ENCODE measurements at places on chromosomes 11 and 22.
A peak's percentile ranks its signal among the peaks of the same experiment; 100 is the strongest.

DNA sequence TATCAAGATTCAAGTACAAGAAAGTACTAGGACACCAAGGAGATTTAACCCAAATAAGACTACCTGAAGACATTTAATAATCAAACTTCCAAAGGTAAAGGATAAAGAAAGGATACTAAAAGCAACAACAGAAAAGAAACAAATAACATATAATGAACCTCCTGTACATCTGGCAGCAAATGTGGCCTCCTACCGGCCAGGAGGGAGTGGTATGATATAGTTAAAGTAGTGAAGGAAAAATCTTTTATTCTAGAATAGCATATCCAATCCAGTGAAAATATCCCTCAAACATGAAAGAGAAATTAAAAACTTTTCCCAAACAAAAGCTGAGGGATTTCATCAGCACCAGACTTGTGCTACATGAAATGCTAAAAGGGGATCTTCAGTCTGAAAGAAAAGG lies 104.7 kb upstream of the GUCY1A2 start:
- no peak for DNase-seq

DNA sequence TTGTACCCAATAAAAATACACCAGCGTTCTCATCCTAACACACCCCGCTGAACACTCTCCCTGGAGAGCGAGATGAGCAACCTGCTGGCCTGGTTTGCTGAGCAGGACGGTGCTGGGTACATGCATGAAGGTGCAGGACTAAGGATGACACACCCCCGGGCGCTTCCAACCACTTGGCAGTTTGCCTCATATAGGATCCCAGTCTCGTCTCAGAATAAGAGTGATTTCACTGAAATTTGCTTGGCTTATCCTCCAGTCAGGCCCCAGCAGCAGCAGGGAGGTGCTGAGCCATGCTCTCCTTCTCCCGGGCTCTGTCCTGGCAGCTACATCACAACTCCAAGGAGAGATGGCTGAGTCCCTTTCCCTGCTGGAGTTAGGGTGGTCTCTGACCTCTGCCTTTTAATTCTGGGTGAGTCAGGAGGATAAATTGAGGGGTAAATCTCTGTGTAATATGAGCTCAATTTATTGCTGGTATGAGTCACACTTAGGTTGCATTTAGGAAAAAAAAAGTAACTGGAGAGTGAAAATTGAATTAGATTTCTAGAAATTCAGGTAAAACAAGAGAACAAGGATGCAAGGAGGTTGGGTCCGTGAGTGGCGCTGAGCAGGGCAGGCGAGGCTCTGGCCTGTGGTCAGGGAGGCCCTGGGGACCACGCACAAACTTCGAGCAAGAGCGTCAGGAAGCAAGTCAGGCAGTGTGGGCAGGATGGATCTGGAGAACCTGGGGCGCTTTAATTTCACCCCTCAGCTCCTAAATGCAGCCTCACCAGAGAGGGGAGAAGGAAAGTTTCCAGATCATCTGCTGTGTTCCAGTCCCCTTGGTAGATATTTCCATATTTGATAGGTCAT lies 974.0 kb downstream of the TBC1D22A start:
- no peak for DNase-seq

DNA sequence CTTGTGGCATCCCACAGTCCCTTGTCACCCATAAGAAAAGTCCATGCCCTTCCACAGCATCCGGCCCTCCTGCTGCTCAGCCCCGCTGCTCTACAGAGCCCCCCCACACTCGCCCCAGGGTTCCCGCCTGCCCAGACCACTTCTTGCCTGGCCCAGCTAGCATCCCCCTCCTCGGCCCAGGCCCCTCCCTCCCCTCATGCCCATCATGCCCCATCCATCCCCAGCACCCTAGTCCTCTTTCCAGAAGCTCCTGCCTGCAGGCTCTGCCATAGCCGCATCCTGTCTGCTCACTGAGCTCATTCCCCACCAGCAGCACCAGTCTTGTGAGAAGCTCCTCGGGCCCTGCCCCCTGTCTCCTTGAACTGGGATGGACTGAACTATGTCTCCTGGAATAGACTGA lies 54.4 kb downstream of the LINC01488 start:
- no peak for DNase-seq

DNA sequence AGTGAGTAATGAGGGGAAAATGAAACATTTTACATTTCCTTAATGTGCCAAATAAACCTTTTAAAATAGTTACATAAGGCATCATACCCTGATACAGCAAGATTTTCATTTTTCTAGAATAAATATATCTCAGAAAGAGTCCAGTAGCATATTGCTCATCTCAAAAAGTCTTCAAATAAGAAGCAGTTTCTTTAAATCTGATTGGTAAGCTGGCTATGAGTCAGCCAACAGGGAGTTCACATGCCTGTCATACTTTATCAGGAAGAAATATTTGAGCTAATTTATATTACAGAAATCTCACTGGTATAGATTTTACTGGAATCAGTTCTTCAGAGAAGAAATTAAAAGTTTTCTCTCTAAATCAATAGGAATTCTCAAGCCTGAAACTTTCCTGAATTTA lies 258.1 kb downstream of the C11orf87 start:
- no peak for DNase-seq

GRCh38 chr11:93846411-93846810 lies 4.0 kb downstream of the VSTM5 start:
- no peak for DNase-seq

GRCh38 chr11:47971501-47971900 lies 8.9 kb upstream of the PTPRJ start:
- DNase-seq: no peak

GRCh38 chr11:118597556-118597955 lies 9.9 kb upstream of the PHLDB1 start:
- no peak for DNase-seq

GRCh38 chr22:47012589-47013370 lies 250.3 kb downstream of the TBC1D22A start:
- DNase-seq: no peak

DNA sequence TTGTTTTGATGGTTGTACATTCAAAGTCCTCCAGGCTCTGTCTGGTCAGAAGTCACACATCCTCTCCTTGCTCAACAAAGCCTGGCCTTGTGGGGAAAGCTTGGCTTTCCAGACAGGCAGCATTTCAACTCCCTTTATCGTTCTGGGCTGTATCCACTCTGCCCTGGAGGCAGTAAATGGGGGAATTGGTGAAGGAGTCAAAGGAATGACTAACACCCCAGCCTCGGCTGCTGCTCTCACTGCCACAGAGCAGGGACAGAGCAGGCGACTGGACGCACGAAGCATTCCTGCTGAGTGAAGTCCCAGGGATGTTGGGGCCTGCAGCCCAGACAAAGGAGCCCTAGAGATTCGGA lies 52.8 kb downstream of the WNT11 start:
- no peak for DNase-seq

DNA sequence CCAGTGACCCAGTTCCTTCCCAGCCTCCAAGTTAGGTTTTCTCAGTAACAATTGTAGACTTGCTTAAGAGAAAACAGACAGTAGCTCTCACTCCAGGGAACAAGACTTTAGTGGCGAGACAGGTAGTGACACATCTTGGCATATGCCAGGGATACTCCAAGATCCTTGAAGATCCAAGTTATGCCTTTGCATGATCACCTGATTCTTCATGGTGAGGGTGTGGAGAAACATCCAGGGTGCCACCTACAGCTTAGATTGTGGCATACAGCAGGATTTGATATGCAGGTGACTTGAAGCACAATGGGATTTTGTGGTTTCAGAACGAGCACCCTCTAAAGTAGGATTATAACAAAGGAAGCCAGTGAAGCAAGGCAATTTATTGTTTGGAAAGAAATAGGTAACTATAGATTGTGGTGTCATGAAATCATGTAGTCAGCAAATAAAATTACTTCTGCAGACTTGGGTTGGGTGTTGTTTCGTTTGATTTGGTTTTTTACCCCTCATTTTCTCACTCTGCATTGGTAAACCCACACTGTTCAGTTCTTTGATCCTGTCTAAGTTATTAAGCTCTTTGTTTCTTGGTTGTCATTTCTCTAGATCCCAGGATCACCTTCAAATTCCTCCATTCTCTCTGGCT lies 9.2 kb downstream of the POU2AF3 start:
- no peak for DNase-seq

GRCh38 chr11:57406337-57406904 lies 16.0 kb upstream of the PRG2 start:
- DNase-seq: peak; percentile 28

DNA sequence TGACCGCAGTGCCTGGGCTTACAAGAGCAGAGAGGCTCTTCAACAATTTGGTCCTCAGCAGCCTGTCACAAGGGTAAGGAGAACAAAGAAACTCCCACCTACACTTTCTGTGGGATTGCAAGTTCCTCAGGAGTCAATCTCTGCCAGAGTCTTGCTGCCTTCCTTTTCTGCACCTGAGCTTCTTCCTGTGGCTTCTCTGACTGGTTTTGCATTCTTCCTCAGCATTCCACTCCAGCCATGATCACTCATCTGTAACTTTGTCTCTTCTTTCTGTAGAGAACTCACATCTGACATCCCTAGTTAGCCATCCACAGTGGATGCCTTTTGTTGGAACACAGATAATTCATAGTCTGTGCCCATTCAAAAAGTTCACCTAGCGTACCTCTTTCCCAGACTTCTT lies 14.2 kb upstream of the OR6A2 start:
- DNase-seq: no peak

DNA sequence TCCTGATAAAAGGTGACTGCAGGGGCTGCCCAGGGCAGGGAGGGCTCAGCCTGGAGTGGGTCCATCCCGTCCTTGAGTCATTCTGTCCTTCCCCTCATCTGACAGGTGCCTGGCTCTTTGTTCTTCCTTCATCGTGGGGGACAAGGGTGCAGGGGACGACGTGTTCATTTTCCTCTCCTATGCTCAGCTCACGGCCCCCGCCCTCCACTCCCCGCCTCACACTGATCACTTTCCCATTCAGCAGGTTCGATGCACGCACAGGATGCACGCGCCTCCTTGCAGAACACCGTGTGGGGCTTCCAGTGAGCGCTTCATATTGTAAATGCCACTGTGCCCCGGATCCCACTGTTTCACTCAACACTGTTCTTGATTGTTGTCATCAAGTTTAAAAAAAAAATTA lies 32.7 kb upstream of the SHANK2 start:
- DNase-seq: no peak

DNA sequence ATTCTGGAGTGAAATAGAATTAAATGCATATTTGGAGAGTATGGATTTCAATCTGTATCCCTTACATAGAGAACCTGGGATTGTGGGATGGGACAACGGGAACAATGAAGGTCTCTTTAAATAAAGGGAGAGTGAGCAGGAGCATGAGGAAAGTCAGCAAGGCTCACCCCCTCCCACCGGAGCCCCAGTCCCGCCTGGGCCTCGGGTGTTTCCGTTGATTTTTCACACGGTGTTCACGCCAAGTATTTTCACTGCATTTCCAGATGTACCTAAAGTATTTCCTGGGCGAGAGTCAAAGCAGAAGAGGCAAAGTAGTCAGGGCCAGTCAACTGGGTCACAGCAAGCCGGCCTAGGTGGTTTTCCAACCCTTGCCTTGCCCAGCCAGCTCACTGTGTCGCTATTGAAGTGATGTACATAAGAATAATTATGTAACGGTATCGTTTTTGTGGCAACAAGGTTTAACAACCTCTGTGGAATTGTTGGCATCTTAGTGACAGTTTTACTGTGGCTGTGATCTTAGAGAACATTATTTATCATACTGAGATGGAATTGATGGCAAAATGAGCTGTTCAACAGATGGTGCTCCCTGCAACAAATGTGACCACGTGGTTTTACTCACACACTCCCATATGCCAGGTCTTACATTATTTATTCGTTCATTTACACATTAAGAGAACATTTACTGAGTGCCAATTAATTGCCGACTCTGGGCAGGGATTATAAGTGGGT lies 177.3 kb downstream of the ADAMTS15 start:
- no peak for DNase-seq

DNA sequence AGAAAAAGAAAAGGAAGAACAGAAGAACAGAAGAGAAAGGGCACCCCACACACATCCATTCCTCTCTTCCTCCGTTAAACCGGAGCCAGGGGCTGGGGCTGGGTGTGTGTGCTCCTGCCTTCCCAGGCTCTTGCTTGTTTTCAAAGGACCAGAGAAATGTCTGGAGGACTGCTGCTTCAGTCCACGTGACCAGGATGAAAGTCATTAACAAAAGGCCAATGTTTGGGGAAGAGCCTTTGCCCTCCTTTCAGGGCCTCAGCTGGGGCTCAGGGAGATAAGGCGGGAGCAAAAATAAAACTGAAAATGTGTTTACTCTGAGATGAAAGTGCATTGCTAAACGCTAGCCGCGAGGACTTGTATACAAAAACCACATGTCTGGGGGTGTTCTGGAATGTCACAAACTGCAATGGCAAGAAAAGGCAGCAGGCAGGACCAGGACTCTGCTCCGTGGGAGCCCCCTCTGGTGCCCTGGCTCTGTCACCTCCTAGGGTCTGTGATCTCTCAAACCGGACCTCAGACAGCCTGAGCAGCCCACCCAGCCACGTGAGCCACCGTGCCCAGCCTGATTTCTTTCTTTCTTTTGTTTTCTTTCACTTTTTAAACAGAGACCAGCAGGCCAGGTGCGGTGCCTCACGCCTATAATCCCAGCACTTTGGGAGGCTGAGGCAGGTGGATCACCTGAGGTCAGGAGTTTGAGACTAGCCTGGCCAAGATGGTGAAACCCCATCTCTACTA lies 31.6 kb upstream of the MYH9 start:
- DNase-seq: peak; percentile 76

GRCh38 chr11:95697614-95698408 lies 91.8 kb downstream of the FAM76B start:
- no peak for DNase-seq

DNA sequence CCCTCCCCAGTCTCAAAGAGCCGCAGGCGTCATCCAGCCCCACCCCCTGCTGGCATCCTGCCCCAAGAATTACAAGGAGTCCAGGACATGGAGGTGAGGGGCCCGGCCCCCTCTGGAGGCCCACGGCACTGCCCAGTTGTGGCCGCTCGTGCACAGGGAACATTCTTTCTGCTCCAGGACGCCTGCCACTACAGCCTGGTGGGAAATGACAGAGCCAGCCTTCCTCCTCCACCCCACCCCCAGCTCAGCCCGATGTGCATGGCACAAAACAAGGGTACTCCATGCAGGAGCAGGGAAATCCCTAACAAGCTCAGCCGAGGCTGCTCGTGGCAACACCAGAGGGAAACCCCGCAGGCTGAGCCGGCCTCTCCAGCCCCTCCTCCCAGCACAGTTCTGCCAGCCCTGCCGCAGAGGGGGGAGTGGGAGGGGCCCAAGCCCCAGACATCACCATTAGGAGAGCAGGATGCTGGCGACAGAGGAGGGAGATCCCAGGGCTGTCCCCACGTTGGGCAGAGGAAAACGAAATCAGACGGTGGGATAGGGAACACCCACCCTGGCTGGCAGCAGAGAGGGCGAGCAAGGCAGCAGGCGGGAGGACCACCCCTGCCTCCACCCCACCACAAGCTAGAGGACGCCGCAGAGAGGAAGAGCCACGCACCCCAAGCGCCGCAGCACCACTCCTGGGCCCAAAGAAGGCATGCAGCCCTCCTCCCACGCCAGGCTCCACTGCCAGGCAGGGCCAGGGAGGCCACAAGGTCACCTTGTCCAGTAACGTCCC lies 10.0 kb downstream of the IGSF9B start:
- DNase-seq: no peak

DNA sequence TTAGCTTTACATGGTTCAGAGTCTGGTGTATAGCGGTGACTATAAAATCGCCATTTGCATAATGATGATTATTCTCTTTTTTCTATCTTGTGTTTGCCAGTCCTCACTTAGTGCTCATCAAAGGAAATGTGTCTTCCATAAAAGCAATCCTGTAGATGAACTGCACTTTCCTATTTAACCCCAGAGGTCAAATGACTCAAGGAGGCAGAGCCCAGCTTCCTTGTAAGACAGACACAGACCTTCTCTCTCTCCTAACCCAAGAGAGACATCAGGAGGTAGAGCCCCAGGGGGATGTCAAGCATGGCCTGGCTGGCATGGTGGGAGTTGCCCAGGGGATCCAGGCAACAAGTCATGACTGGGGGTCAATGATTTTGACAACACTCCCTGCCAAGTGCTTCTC lies 46.9 kb upstream of the CRTAM start:
- DNase-seq: no peak

- DNase-seq: no peak
Observed at GRCh38 chr22:33680632-33681031, 239.6 kb downstream of the LARGE1 start.

Measured in uterus (tissue), 4 donors.